Putamen (tissue), 1 donor: ENCODE measurements at places on chromosomes 1 and 21.

DNA sequence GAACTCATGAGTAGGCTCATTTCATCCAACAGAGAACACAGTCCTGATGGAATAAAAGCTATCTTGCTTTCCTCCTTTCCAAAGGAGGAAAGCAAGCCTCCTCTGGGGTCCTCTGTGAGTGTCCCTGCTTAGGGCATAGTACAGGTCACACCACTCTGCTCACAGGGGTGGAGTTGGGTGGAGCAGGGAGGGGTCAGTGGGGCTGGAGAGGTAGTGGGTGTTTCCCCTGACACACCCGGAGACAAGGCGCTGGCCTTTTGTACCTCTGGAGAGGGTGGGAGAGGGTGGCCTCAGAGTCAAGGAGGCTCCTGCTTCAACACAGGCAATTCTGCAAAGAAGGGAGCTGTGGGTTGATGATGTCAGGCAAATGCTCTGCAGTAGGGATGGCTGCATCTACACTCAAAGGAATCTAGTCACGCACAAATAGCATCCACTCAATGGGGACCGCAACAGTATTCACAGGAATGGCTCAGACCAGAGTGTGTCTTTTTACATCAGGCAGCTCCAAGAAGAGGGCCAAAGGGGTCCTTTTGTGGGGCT lies 58.6 kb upstream of the PLXNA2 start:
- no peak for DNase-seq

- DNase-seq: peak; percentile 96
These were observed at the start of gene TMEM9 for GRCh38 chr1:201154389-201155165. Gene TMEM9 (minus strand): TSS chr1:201154474. CDS start chr1:201153923, 551 bp downstream.

DNA sequence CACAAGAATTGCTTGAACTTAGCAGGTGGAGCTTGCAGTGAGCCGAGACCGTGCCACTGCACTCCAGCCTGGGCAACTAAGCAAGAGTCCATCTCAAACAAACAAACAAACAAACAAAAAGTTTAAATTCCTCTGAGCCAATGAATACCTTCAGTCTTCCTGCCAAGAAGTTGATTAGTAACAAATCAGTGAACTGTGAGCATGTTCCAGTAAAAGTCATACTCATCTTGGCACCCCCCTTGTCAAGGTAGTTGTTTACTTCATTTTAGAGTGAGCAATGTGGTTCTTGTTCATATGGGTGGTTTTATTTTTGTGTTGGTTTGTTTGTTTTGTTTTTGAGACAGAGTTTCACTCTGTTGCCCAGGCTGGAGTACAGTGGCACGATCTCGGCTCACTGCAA lies 18.0 kb upstream of the SLC2A7 start:
- no peak for DNase-seq

- DNase-seq: no peak
These were observed 657 bp upstream of the HNRNPU start for GRCh38 chr1:244865028-244865371.

DNA sequence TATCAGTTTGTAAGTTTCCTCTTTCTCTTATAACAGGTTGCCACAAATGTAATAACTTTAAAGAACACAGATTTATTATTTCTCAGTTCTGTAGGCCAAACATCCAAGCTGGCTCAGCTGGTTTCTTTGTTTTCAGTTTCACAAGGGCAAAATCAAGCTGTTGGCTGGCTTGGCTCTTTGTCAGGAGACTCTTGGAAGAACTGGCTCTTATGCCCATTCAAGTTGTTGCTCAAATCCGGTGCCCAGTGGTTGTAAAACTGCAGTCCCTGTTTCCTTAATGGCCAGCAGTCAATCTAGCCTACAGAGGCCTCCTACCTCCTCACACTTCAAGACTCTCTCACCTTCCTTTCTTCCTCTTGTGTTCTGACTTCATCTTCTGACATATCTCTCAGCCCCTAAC lies 1171.0 kb downstream of the MRPL39 start:
- DNase-seq: no peak

DNA sequence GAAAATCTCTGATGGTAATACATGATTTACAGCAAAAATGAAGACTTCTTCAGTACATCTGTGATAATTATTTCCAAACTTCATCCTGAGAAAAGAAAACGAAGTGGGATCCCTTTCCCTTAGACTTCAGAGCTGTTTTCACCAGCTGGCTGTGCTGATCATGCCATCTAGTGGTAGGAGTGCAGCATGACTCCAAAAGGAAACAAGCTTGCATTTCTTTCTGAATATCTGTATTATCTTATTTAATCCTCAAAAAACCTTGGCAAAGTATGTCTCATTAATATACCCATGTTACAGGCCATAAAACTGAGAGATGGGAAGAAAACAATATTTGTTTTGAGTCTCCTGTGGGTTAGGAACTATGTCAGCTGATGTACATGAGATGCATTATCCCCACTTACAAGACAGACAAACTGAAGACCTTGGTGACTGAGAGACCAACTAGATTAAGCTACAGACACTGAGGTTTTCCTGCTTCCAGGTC lies 9.8 kb upstream of the GJA8 start:
- DNase-seq: peak; percentile 23

GRCh38 chr1:68375919-68376318 lies 73.8 kb downstream of the RPE65 start:
- peak; percentile 6 for DNase-seq

DNA sequence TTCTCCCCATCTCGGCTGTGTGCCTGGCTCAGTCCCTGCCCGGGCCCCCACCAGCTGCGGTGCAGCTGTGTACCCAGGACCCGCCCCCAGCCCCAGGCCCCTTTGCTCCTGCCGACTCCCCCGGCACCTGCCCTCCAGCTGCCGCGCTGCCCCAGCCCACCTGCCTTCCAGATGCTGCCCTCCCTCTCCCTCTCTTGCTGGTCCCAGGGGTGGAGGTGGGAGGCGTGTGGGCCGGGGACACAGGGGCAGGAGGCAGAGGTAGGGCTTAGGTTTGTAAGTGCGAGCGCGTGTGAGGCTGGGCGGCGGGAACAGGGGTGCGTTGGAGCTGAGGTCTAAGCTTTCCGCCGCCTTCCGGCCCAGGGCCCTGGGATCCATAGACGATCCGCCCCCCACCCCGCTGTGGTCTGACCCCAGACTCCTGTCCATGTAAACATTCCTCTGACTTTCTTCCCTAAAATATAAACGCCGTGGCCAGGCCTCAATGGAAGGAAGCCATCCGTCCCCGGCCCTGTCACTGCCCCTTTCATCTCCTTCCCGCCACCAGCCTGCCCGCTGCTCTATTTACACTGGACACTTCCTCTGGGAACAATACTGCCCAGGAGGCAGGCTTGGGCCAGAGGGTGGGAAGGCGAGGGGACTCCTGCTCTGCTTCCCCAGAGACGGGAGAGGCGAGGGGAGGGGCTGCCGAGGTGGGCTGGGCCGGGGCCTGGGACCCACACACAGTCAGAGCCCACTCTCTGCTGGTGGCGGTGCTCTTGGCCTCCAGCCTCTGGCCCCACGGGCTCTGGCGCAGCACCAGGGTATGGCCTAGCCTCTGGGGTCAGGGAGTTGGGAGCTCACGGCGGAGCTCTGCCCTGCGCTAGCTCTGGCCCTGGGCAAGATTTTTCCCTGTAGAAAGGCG lies 128.3 kb downstream of the CASZ1 start:
- DNase-seq: no peak

DNA sequence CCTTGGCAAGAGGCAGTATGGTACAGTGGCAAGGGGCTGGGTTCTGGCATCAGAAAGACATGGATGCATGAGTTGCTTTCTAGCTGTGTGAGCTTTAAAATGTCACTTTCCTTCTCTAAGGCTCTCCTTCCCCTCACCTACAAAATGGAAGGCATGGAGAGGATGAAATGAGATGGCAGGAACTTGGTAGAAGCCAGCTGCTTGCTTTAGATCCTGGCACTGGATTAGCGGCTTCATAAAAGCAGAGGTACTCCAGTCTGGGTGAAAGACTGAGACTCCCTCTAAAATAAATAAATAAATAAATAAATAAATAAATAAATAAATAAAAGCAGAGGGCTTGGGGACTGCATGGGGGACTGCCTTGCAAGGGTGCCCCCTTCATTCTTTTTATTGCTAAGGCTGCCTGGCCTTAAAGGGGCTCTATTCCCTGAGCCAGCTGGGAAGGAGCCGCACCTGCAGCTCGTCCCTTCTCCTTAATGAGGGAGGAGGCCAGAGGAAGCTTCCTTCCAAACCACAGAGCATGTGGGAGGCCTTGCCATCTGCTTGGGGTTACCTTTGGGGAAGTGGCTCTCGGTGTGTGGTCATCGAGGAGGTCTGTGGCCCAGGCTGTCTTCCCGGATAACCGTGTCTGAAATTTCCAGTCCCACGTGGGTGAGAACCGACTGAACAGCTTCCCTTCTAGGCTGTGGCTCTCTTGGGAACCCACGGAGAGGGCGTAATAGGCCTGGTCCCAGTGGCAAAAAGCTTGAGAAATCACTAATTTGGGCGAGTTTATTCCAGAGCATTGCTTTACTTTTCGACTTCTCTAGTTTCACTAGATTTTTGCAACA lies 2.0 kb upstream of the ATP13A2 start:
- DNase-seq: no peak

- DNase-seq: no peak
These were observed 126.4 kb downstream of the TENT5C start for GRCh38 chr1:117732065-117732797.

GRCh38 chr1:55696181-55696754 lies 481.1 kb upstream of the USP24 start:
- no peak for DNase-seq

GRCh38 chr1:53957194-53957818 lies 11.2 kb downstream of the LRRC42 start:
- no peak for DNase-seq
